ENCODE measurements at places on chromosomes 16 and 17. TPM values are rescaled to one million over a fixed set of nuclear protein-coding genes. Genes with fewer than 3 reads are reported as not detected.

Gene HAS3
- 3.3 TPM for total RNA-seq

Gene TNK1
- total RNA-seq = 2.6 TPM

Gene GNG13
- 5.9 TPM for total RNA-seq

Gene TAF15
- 161 TPM for total RNA-seq

Gene FOXN1
- total RNA-seq = not detected

Gene CACNG5
- total RNA-seq = 7.6 TPM

Gene MPO
- total RNA-seq = 2.1 TPM

Gene KCNJ12
- 7.8 TPM for total RNA-seq

Gene HBQ1
- total RNA-seq = 5.3 TPM

Gene MFAP4
- total RNA-seq = 9.1 TPM

Gene SCGB1C2
- total RNA-seq = not detected

Gene CD300LG
- not detected for total RNA-seq

Gene SPATA22
- total RNA-seq = 1.4 TPM

Gene IRX3
- 0.60 TPM for total RNA-seq

Gene MBTPS1
- total RNA-seq = 121 TPM

Gene MT1H
- 3.2 TPM for total RNA-seq
